ENCODE measurements at places on chromosomes 1 and 21.

DNA sequence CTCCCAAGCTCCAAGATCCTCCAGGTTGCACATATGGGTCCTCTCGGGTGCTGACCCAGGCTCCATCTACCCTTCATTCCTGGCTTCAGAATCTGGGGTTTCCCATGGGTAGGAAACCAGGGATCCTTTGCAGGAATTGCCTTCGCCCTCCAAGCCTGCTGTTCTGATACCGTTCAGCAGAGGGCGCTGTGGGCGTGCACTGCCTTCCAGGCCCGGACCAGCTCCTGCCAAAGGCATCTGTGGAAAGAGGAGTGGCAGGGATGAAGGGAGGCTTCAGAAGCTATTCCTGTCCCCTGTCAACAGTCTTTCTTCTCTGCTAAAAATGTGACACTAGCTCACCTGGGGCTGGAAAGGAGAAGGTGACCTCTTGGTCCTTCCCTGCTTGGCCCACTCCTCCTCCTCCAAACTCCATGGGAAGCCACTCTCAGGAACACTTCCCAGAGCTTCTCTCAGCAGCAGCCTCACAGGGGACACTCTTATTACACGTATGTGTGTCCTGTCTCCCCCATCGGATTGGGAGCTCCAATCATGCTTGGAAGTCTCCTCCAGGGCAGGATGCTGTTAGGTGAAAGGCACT is 71.2 kb downstream of the VWA5B1 start:
- DNase-seq: peak; percentile 34

GRCh38 chr1:26786437-26787380 is 1.0 kb upstream of the PIGV start:
- peak; percentile 72 for DNase-seq

- peak; percentile 46 for DNase-seq
These were observed 540 bp downstream of the ARHGEF2 start for GRCh38 chr1:155977690-155978324.

DNA sequence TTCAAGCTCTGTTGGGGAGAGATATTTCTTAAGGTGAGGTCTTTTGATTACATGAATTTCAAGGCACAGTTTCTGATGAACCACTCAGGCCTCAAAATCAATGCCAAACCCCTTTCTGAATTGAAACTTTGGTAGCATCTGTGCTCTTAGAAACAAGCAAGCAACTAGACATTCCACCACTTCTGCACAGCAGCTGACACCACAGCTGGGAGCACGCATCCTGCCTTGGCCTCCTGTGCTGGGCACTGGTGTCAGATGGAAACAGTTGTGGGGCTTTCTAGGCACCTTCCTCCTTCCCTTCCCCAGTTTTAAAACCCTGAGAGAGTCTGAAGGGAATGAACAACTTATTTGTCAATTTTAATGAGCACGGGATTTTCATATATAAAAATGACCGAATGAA is 360.2 kb downstream of the ADGRL2 start:
- DNase-seq: no peak

GRCh38 chr1:21490774-21491487 is 18.3 kb upstream of the ALPL start:
- DNase-seq: peak; percentile 60

- no peak for DNase-seq
These were observed 39.7 kb upstream of the IFNLR1 start for GRCh38 chr1:24226749-24227148.

DNA sequence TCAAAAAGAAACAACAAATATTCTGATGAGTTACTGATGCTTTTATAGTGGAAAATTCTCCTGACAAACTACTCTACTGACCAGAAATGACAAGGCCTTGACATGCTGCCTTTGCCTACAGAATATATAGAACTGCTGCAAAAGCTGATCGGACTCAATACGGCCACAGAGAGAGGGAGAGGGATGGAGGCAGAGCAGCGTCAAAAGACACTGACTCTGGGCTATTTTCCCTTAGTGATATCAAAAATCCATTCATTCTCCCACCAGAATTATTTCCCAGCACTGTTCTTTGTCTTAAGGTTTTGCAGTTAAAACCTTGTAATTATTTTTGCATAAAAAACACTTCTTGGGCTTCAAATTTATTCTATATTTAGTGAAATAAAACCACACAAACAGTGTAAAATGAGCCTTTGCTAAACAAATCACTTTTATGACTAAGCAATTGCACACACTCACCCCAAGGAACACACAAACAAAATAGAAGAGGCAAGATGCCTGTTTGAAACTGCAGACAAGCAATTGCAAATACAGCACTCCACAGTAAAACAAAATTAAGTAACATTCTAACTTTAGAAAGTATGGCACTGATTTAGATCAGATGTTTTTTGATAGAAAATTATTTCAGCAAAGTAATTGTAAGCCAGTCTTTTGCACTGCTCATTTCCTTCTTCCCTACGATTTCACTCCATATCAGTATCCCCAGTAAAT is 1036.4 kb downstream of the ADGRL2 start:
- DNase-seq: no peak

GRCh38 chr1:111475701-111476100 is 1.9 kb downstream of the C1orf162 start:
- no peak for DNase-seq

DNA sequence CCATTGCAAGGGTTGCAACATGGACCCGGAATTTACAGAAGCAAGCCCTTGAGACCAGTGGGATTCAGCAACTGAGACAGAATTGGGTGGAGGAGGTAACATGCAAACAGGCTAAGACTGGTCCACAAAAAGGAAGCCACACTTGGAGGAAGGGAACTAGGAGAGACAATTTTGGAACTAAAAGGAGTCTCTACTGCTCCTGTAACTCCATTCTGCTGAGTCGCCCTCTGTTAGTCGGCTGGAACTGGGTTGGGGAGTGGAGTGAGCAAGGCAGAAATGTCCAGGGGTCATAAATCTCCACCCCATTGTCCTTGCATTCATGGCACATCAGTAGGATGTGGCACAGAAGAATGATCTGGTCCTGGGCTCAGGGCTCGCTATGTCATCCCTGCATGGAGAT is 5.1 kb downstream of the LAMB3 start:
- DNase-seq: no peak

Measured in NAMALWA (cell line).